ENCODE measurements at places on chromosomes 2 and 18.

DNA sequence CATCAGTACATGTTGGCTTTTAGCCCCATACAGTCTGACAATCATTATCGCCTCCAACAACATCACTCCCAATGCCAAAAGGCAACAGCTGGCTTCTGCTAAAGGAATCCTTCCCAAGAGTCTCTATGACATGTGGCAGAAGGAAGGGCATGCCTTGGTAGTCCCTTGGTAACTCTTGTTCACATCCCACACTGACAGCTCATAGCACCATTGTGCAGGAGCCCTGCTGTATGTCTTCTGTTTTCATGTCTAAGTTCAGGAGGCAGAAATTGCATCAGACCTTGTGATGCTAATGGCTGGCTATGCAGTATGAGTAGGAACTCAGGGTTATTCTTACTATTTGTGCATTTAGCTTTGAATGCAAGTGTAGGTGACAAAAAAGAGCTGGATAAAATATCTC lies 392.1 kb downstream of the PTH2R start:
- no peak for DNase-seq

DNA sequence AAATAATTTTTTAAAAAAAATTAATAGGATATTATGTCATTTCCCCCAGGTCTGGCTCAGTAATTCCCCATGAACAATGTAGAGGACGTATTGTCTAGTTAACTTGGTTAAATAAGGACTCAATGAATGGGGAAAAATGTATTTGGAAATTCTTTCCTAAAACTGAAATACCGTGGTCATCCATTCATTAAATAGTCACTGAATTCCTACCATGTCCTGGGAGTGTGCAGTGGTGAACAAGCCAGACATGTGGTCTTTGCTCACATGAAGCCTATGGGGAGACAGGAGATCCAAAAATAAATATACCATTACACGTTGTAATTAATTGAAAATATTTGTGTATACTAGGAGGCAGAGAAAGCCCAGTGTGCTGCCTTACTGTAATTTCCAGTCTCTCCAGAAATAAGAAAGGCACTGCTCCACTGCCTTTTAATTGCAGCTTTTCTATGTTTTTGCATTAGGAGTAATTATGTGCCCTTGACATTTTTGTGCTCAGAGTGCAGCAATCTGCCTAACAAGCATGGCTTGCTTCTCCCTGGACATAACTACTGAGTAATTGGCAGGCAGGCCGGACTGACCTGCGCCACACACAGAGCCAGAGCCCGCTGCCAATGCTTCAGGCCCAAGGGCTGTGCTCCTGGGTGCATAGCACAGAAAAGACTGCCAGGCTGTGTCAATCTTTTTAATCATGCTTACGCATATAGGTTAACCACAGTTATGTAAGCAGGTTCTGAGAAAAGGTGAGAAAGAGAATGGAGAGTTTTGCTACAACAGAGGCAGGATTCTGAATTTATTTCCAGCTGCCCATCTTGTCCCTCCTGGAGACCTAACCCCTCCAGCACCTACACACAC lies 22.2 kb upstream of the TTC39C start:
- no peak for DNase-seq

DNA sequence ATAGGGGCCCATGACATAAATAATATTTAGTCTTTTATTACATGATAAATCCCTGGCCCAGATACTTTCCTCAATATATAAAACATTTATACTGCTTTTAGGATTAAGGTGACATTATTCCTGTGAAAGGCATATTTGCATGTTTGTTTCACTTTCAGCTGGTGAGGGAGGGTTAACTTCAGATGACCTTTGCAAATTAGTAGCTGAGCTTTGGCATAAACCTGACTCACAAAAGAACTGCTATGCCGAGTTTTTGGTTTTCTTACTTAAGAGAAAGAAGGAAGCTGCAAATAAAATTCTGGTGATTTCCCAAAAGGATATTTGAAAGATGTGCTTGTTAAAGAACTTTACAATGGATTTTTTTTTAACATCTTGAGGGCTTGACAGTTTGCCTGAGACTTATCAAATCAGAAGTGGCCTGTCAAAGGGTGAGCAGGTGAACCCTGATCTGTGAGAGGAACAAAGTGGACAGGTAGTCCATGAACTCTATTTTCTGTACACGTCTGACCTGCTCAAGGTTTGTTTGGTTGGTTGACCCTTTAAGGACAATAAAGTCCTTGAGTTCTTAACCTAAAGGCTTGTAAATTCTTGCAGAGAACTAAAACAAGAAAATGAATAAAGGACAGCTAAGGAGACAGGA lies 93.5 kb downstream of the FAM124B start:
- no peak for DNase-seq

- no peak for DNase-seq
These were observed 187.4 kb downstream of the TMEM18 start for GRCh38 chr2:489838-490237.

All from stimulated activated naive CD8-positive, alpha-beta T cell treated with anti-CD3 and anti-CD28 coated beads, Interleukin-15, Interleukin-2, amounts not matched to agents 100 U/mL and 50 U/mL, for 24 hours (primary cell).